ENCODE measurements at places on chromosomes 5 and 9. TPM values are rescaled to one million over a fixed set of nuclear protein-coding genes. Genes with fewer than 3 reads are reported as not detected.

Gene TSSK1B
- 1.4 TPM for total RNA-seq

Gene FAM200C
- 5.5 TPM for total RNA-seq

Gene KCNMB1
- not detected for total RNA-seq

Gene SAPCD2
- 0.41 TPM for total RNA-seq

Gene TCF7
- 1.1 TPM for total RNA-seq

Gene PLEKHG4B
- not detected for total RNA-seq

Gene KDM4C
- 25.1 TPM for total RNA-seq

Gene TRMT10B
- total RNA-seq, result 1.3 TPM

Gene ANKRD31
- total RNA-seq, result 0.16 TPM

Gene HMCN2
- not detected for total RNA-seq

Gene STING1
- total RNA-seq, result 42.1 TPM

Gene ATG10
- 8.8 TPM for total RNA-seq

Gene EIF4EBP3
- 0.74 TPM for total RNA-seq

Gene PCSK5
- 3.6 TPM for total RNA-seq

Gene FGFR4
- total RNA-seq, result 0.74 TPM

Gene PRSS3
- 5.7 TPM for total RNA-seq

Gene FRRS1L
- total RNA-seq, result 0.18 TPM

Gene TMEM203
- 32.3 TPM for total RNA-seq

Gene ADAMTS12
- 13.0 TPM for total RNA-seq

Gene ARHGEF28
- 26.2 TPM for total RNA-seq

Gene SLC36A2
- not detected for total RNA-seq

Gene HINT2
- total RNA-seq, result 24.9 TPM

Gene PCDHB6
- total RNA-seq, result not detected

Gene TLR4
- 16.8 TPM for total RNA-seq

Gene HAVCR2
- 0.36 TPM for total RNA-seq

Gene STPG3
- not detected for total RNA-seq

Gene SSNA1
- 51.5 TPM for total RNA-seq

Gene RAPGEF1
- 20.2 TPM for total RNA-seq

Gene DMRT3
- not detected for total RNA-seq

Gene FCN2
- not detected for total RNA-seq

Gene FOXE1
- total RNA-seq, result not detected

Gene CRB2
- 0.08 TPM for total RNA-seq

Gene SHISAL2B
- not detected for total RNA-seq

Gene RNF183
- total RNA-seq, result not detected

Gene CCNB1
- 16.4 TPM for total RNA-seq

Gene C9orf153
- total RNA-seq, result 0.45 TPM

Gene IFNA8
- not detected for total RNA-seq

Gene DNAH5
- under 0.01 TPM for total RNA-seq

Gene ASPN
- 65.8 TPM for total RNA-seq

Gene RABEPK
- total RNA-seq, result 25.2 TPM

Gene GABRA6
- total RNA-seq, result not detected

Gene CORO2A
- total RNA-seq, result 0.36 TPM

Gene SHLD3
- total RNA-seq, result 5.3 TPM

Gene PRUNE2
- 122 TPM for total RNA-seq

Gene WNK2
- not detected for total RNA-seq

Gene DHFR
- 13.2 TPM for total RNA-seq

Gene FGF1
- total RNA-seq, result 1.2 TPM

Gene PCDHGB6
- 3.8 TPM for total RNA-seq

Gene SV2C
- total RNA-seq, result 0.08 TPM

Gene BASP1
- 18.5 TPM for total RNA-seq

Gene IPPK
- total RNA-seq, result 9.6 TPM

Gene OTP
- not detected for total RNA-seq

Gene IFNK
- not detected for total RNA-seq
